Stimulated activated naive CD4-positive, alpha-beta T cell treated with Interleukin-2 at 50 U/mL for 16 hours (primary cell): ENCODE measurements at places on chromosomes 1 and 21.

DNA sequence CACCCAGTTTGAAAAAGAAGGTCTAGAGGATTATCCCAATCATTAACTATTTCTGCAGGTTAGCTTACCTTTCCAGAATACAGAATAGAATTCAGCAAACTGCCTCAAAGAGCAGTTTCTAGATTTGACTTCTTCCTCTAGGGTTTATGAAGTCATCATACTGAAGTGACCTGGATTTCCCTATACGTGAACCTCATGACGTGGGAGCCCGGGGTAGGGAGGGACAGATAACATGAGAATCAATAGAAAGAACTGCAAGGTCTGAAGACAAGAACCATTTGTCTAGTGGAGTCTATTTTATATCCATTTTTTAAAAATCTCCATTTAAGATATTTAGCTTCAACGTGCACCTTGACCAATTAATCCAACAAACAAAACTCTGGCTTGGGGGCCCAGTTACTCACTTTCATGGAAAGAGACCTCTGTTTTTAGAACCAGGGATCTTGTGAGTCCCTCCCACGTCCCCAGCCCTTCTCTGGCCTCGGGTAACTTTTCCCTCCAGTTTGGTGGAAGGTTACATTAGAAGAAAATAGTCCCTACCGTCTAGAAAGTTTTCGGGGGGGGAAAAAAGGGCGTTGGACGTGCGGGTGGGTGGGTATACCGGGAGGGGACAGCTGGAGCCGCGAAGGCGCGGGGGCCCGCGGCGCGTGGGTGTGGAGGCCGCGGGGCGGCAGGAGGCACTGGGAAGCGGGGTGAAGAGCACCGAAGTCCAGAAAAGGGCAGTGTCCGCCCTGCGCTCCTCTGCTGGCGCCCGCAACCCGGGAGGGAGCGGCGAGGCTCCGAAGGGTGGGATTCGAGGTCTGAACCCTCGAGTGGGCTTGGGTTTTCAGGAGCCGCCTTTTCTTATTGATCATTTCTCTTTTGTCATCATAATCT is 13.8 kb upstream of the POGZ start:
- DNase-seq = peak; percentile 5

DNA sequence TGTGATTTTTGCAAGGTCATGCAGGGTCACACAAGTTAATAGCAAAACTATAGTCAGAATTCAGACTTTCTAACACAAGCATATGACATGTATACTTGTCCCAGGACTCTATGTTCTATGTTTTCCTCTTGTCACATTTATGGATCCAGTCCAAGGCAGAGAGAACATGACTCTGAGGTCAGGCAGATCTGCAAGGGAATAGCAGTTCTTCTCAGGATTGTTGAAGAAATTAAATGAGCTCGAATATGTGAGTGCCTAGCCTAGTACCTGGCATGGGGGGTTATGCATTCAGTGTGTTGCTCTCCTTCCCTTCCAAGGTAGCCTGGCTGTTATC is 9.5 kb upstream of the RPTN start:
- no peak for DNase-seq

DNA sequence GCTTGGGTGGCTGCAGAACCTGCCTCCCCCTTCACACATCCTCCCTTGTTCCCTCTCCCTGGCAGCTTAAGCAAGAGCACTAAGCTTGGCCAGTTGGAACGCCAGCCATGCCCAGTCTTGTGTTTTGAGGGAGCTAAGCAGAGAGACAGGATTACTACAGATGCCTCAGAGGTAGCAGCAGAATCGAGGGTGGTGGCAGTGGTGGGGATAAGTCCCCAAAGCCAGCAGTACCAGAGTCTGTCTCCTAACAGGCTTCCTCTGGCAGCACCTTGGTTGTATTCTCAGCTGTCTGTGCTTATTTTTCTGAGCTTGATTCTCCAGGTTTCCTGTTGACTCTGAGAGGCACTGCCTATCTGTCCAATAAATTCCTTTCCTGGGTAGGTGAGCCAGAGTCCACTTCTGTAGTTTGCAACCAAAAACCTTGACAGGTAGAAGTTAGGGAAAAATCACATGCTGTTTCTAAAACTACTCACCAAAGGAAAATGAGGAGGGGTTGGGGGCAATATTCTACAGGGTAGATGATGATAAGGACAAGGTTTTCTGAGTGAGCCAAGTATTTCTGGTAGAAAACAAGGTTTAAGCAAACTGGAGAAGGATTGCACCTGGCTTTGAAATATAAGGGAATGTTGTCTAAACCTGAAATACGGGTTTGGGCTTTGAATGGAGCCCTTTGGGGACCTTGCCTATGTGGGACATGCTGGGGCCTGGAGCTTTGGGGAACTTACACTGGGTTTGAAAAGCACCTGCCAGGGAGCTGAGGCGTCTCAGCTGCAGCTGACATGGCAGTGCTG is 100.8 kb downstream of the PBX1 start:
- DNase-seq = no peak

DNA sequence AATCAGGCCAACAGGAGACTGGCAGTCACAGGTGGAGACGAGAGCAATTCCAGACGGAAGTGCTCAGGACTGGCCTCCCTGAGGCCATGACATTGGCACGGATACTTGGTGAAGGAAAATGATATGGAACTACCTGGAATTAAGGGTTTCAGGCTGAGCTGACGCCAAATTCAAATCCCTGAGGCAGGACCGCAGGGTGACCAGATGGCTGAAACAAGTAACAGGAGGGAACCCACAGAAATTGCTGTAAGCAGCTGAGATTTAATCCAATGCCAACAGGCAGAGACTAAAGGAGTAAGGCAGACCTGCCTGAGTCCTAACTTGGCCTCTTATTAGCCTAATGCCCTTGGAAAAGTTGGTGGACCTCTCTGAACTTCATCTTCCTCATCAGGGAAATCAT is 76.2 kb downstream of the ERG start:
- no peak for DNase-seq

DNA sequence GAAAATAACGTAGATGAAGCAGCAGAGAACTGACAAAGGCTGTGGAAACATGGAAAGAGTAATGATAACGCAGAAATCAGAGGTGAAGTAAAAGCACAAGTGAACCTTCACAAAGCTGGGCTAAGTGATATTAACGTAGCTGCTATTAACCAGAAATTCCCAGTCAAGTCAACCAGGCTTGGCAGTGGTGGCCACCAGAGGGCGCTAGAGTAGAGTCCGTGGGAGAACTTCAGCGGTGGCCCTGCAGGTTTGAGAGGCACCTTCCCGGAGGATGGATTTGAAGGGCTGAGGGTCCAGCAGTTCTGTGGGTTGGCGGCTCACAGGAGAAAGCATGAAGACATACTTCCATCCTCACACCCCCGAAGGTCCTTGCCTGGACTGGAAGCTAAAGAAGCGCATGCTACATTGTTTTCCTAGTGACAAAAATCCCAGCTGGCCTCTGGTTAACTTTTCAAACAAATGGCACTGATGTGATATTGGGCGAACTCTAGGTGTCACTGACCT is 81.7 kb upstream of the ZNF648 start:
- DNase-seq = peak; percentile 82

DNA sequence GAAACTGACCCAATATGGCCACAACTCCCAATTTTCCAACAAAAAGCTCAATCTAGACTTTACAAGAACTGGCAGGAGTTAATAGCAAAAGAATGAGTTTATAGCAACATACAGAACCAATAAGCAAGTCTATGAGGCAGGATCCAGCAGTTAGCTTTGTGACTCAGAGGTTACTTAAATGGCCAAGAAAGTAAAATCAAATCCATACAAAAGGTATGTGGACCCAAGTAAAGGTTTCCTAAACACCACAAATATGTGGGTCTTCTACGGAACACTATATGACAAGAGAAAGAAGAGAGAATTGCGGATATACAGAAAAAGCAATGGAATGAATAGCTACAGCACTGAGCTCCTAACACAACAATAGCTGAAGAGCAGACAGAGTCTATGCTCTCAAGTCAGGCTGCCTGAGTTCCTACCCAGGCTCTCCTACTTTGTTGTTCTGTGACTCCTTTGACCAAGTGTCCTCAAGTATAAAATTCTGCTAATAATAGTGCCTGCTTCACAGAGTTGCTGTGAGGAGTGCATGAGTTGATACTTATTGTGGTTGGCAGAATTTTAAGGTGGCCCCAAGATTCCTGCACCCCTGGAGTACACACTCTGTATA is 204.3 kb downstream of the SMYD3 start:
- DNase-seq = no peak

GRCh38 chr1:233844692-233845091 is 59.8 kb upstream of the SLC35F3 start:
- no peak for DNase-seq

- no peak for DNase-seq
Observed at GRCh38 chr1:74197255-74197654, 721 bp downstream of the LRRIQ3 start.

GRCh38 chr1:220432408-220432807 is 95.5 kb upstream of the MARK1 start:
- no peak for DNase-seq

- no peak for DNase-seq
Observed at GRCh38 chr1:100443811-100444571, 91.7 kb downstream of the CDC14A start.

DNA sequence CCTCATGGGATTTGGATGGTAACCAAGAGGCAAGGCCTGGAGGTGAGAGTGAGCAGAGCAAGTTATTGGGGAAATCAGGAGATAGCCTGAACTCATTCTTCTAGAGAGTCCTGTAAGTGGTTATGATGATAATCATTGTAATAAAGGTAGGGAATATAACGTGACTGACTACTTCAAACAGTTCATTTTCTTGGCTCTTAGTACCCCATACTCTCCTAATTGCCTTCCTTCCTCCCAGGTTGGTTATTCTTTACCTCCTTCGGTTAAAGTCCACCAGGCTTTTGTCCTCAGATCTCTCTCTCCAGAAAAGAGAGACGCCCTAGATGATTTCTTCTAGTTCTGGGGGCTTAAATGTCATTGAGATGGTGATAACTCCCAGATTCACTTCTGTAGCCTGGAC is 35.3 kb downstream of the KIF1B start:
- DNase-seq = no peak

DNA sequence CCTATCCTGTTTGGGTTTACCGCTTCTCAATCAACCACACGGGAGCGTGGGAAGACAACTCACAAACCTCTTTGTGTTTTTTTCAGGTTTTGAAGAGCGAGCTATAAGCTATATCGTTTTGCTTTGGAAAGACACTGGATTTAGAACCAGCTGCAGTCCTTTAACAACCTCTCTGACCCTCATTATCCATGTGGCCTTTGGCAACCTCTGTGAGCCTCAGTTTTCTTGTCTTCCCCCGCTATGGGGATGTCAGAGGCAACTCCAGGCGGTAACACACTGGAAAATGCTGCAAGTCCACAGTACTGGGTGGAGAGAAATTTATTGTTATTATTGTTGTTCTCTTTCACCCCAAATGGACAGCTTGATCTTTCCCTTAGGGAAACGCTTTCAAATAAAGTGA is 100.0 kb downstream of the ETS2 start:
- DNase-seq = no peak

- no peak for DNase-seq
Observed at GRCh38 chr1:169144941-169145626, 38.6 kb downstream of the ATP1B1 start.

GRCh38 chr1:28602536-28603439 is 10.7 kb downstream of the RAB42 start:
- no peak for DNase-seq

DNA sequence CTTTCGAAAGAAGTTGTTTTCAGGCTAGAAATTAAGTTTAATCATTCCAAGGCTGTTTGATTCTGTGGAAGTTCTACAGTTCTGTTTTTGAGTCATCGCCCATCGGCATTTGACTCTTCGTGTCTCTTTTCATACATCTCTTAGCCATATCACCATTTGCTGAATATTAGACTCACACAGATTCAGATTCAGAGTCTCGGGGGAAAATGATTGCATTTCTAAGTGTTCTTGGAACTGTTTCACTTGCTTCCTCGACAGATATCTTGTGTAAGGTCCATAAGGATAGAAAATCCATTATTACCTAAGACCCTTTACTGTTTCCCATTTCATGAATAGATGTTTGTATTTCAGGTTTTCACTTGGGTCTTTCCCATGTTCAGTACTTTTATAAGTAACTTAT is 237.0 kb upstream of the SGIP1 start:
- no peak for DNase-seq

GRCh38 chr1:178243119-178243518 is 149.2 kb downstream of the RASAL2 start:
- DNase-seq = no peak

GRCh38 chr1:201582705-201583442 is 43.9 kb downstream of the NAV1 start:
- no peak for DNase-seq

DNA sequence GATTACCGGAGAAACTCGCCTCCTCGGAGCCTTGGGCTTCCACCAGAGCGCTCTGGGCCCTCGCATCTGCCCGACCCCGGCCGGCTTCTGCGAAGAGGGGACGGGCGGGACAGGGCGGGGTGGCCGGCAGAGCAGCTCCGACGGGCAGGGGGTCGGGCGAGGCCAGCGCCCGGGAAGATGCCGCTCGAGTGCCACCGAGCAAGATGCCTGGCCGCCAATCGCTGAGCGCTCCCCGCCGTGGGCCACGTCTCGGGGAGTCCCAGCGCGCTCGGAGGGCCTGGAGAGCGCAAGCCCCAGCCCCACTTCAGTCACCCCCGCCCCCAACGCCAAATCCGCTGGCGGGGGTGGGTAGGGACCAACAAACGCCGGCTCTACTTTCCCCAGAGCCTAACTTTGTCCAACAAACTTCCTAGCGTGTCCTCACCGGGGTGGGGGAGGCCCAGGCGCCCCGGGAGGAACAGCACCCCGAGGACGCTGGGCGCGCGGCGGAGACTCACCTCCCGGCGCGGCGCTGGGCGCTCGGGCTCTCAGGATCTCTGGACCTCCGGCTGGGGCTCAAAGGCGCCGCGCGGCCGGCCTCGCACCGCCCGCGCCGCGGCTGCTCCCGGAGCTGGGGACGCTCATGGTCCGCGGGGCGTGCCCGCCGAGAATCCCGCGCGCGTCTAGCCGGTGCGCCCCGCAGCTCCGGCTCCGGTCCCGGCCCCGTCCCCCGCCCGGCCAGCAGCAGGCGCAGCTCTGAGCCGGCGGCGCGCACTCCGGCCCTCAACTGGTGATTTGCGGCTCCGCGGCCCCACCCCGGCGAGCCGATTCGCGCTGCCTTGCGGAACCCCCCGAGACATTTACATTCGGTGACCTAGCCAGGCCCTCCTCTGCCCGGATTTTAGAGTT is at the start of gene BCAR3:
BCAR3 (minus strand) TSS at position 737 of the 888 bp plus-strand sequence. CDS start 6,907 bp downstream, outside the sequence.
- no peak for DNase-seq

DNA sequence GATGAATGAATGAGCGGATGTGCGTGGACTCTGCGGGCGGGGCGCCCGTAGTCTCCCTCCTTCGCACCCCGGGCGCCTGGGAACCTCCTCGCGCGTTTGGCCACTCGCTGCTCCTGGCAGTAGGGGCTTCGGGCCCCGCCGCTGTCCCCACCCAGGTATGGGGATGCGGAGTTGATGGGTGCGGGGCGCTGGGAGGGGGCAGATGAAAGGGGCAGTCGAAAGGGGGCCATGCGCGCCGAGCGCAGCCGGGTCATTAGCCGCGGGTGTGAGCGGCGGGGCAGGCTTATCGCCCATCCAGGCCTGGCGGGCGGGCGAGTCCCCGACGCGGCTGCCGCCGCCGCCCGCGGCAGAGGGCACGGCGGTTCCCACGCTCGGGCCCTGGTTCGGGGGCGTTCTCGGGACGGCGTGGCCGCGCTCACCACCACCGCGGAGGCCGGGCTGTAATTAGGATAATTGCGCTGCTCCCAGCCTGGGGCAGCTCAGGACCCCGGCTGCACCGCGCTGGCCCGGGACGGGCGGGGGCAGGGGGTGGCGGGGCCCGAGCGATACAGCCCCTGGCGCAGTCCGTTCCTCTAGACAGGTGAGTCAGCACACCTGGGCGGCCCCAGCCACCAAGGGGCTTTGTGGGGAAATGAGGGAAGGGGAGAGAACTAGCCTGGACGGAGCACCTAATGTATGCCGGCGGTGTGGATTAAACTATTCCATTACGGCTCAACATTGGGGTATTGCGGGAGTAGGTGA is 22.1 kb upstream of the CITED4 start:
- DNase-seq = no peak

GRCh38 chr1:101344745-101345144 is 107.9 kb downstream of the S1PR1 start:
- no peak for DNase-seq
